ENCODE measurements at places on chromosomes 7 and 10.

DNA sequence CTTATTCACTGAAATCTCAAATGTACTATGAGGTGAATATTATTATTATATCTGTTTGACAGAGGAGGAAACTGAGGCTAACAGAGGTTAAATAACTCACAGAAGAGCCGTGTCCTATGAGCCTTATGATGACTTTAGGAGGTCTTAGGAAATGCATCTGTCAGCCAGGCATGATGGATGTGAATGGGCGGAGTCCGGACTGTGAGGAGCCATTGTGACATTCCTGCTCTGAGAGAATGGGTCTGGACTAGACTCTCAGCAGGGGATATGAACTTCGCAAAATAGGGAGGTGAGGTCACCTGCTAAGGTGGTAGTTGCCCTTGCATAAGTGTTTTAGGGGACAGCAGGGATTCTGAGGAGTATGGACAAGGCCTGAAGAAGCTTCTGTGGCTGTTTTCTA lies 153.6 kb downstream of the TMEM178B start:
- no peak for DNase-seq

DNA sequence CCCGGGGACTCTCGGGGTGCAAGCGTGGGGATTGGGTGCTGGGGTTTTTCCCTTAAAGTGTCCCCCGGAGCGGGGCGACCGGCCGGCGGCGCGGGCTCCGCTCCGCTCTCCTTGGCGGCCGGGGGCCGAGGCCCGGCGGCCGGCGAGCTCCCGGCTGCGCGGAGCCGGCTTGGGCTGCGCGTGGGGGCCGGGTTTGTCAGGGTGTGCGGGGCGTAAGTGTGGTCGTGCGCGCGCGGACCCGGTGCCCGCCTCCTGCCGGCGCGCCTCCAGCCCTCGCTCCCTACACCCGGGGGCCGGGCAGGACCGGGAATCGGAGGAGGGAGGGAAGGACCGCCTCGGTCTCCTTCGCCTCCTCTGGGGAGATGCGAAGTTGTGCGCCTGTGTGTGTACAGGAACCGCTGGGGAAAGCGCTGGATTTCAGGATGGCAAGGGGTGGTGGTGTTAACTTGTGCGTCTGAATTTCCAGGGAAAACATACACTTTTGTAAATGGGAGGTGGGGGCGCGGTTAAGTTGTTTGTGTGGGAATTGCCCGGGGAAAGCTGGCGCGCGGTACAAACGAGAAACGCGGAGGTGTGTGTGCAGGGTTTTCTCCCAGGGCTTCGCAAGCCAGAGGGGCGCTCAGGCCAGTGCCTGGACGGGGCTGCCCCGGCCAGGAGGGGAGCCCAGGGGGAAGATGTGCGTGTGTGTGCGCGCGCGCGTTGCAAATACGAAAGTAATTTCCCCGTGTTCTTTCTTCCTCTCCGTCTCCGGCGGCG lies 737 bp downstream of the ZMIZ1 start:
- peak; percentile 82 for DNase-seq

DNA sequence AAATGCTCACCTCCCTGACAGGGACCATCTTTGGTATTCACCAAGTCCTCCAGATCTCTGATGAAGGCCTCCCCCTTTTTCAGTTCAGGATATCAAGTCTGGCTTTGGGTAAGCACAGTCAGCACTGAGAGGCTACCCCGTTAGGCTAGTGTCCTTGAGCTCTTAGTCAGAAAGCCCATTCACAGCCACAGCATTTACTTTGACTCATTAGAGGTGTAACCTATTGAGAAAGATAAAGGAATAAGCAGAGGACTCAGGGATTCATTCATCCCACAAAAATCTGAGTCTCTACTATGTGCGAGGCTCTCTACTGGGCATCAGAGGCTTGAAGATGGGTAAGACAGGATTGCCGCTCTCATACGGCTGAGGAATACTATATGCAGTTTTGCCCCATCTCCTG lies 14.0 kb upstream of the RAMP3 start:
- DNase-seq, result no peak

- no peak for DNase-seq
Measured at GRCh38 chr10:16923309-16923708, 106.1 kb upstream of the RSU1 start.

DNA sequence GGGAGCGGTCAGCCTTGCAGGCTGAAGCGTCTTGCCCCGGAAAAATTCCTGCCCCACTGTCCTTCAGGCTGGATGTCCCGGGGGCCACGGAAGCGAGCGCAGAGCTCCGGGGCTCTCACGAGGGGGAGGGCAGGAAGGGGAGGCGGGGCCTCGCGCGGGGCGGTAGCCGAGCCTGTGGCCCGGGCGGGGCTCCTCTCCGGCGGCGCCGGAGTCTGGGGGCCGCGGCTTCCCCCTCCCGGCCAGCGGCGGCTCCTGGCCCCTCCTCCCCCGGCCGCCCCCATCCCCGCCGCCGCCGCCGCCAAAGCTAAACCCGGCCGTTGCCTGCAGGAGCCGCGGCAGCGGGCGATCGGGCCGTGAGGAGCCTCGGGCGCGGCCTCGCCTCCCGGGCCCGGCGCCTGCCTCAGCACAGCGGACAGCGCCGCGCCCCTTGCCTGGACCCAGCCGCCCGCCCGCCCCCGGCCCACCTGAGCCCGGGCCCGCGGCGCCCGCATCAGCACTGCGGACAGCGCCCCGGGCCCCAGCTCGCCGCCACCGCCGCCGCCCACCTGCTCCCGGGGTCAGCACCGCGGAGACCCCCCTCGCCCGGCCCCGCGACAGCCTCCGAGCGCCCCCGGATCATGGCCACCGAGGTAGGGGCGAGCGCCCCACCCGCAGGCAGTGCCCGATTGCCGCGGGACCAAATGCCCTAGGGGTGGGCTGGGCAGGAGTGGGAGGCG lies at the start of gene GOLGA7B:
GOLGA7B (plus strand) TSS at position 157 of the 716 bp plus-strand sequence; CDS start at position 618, 461 bp downstream.
- peak; percentile 73 for DNase-seq

GRCh38 chr10:88226891-88227290 lies 356.2 kb downstream of the RNLS start:
- no peak for DNase-seq

GRCh38 chr10:133139551-133140065 lies 20.4 kb upstream of the KNDC1 start:
- DNase-seq, result no peak

- no peak for DNase-seq
Measured at GRCh38 chr7:120229084-120229483, 43.9 kb upstream of the KCND2 start.

DNA sequence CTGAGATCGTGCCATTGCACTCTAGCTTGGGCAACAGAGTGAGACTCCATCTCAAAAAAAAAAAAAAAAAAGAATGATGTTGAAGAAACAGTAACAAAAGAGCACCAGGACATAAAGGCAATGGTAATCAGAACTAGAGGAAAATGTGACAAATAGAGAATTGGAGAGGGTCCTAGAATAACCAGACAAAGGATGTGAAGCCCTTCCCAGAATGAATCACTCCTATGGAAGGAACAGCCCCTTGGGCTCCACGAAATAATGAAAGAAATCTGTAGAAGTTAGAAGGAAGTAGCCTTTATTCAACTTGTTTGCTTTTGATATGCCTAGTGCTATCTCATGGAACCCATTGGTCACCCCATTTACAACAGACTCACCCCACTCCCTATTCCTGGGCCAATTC lies 169.2 kb downstream of the SUGCT start:
- DNase-seq, result no peak

GRCh38 chr7:2613931-2614600 lies 17.7 kb upstream of the TTYH3 start:
- peak; percentile 83 for DNase-seq

DNA sequence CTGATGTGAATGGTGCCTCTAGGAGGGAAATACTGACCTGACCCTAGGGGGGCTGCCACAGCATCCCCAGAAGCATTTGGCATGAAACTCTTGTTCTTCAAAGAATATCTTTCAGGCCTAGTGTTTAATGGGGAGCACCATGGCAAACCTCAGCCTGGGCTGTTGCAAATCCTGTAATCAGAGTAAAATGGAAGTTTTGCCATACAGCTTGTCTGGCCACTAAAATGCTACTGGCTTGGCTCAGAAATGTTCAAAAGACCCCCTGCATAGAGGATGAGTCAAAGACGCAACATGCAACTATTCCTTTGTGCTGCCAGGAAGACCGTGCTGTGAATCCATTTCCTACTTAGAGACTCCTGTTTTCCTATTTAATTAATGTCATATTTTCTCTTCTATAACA lies 26.7 kb downstream of the HECW1 start:
- DNase-seq, result no peak

- no peak for DNase-seq
Measured at GRCh38 chr10:76301950-76302349, 870.5 kb downstream of the LRMDA start.

DNA sequence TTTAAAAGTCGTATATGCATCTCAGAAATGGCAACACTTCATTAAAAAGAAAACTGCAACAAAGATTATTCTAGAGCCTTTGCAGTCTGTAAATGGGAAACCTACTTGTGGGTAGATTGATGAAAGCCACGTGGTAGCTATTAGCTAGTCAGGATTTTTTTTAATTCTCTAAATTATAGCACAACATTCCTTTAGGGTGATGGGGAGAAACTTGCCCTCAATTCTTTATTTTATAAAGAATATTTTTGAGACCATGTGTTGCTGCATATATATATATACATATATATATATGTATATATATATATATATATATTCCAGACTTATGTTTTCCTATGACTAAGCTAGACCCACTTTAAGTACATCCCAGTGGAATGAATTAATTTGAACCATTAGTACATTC lies 118.0 kb downstream of the PPP1R3A start:
- no peak for DNase-seq

GRCh38 chr7:116139007-116139406 lies 71.3 kb upstream of the TES start:
- DNase-seq, result no peak

GRCh38 chr10:62763155-62763554 lies 41.4 kb upstream of the ADO start:
- no peak for DNase-seq

- DNase-seq, result peak; percentile 80
Measured at GRCh38 chr10:117663750-117664149, 121.2 kb downstream of the EMX2 start.

DNA sequence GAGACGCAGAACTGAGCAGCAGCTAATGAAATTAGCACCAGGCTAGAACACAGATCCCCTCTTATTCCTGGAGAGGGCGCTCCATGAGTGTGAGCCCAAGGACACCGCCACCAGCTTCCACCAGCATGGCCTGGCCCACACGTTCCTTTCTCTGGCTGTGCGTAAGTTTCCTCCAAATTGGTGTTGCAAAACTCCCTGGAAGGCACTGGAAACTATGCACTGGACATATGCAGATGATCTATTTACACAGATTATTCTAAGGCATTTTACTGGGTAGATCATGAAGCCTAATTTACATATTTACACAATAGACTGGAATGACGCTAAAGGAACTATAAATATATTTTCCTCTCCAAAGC lies 455.6 kb upstream of the FOXK1 start:
- no peak for DNase-seq

DNA sequence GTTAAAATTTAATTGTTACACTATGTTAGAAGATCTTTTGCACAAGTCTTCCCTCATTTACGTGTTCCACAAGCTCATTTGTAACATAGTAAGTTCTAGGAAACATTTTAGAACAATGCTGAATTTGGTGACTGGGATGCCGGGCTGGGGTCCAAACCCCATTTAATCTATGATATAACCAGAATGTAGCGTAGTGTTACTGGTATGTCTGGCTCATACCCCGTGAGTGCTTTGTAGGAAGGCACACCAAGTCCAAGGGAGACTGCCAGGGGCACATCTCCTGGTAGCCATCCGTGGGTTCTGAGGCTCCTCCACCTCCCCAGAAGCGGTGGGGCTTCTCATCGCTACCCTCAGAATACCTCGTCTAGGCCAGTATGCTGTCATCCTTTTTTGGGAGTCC lies 21.3 kb upstream of the TMEM236 start:
- DNase-seq, result peak; percentile 42

DNA sequence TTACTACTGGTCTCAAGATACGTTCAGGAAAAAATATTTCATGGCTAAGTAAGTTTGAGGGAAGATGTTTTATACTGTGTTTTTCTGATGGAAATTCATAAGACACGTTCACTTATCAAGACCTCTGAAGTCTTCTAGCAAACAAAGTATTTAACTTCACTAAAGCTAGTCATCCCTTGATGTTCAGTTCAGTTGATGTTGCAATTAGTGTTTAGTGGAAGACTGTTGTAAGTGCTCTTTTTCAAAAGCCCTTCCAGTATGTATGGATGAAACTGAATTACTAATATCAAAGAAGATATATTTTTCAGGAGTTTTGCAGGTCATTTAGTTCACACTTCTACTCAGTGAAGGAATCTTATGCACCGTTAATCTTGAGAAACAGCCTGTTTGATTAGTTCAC lies 25.1 kb downstream of the CUL1 start:
- DNase-seq, result no peak

- DNase-seq, result no peak
Measured at GRCh38 chr7:34740840-34741239, 82.8 kb downstream of the NPSR1 start.

DNA sequence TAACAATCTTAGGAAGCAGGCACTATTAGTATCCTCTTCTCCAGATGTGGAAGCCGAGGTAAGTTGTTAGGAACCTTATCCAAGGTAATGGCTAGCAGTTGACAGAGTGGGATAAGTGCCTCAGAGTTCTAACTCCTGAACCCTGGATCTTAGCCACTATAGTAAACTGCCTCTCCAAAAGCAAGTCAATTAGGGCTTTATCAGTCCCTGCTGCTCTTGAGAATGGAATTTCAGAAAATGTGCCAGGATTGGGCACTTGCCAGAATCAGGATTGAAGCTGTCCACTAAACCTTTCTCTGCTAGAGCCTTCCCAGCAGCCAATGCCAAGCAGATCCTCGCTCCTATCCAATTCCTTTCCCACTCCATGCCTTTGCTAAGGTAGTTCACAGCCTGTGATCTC lies 777.5 kb upstream of the POM121L12 start:
- no peak for DNase-seq

DNA sequence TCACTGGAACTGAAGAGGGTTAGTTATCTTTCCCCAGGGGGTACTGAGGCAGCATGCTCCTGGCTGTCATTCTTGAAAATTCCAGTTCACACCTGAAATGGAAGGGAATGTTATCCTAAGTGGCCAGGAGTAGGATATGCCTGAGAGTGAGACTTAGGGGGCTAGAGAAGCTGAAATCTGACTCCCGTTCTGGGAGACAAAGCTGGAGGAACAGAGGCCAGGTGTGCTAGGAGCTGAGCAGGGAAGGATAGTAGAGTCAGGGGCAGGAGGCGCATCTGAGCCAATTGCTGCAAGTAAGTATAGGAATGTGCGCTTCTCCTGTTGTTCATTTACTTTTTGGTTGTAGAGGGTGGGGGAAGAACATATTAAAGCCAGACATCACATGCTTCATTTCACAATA lies 58.1 kb upstream of the KIAA1217 start:
- no peak for DNase-seq

DNA sequence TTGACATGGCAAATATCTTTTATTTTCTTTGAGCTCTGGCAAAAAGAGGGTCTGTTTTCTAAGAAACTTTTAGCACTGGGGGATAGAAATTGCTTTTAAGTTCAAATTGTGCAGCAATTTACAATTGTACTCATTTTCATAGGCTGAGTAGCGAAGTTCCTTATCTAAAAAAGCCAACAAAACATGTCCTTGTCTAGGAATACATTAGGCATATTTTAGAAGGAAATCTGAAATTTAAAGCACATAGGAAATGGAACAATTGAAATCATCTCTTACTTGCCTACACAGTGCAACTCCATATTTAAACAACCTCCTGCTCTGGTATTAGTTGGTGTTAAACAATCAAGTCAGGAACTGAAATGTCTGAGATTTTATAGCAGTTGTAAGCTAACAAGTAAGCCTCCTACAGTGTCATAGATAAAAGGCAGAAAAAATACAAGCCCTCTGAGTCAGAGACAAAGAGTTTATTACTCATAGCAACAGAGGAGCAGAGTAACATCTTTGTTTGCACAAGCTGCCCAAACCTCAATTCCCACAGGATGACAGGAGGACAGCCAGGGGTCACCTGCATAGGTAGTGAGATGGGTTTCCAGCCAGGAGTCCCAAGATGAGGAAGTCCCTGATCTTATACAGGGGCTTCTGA lies 280.2 kb upstream of the HGF start:
- DNase-seq, result peak; percentile 52

Measured in GM03348 (cell line).